ENCODE measurements at places on chromosomes 2 and 18.

GRCh38 chr2:43631618-43632317 is 5.3 kb upstream of the PLEKHH2 start:
- no peak for DNase-seq

- no peak for DNase-seq
Measured at GRCh38 chr18:58315739-58316215, 271.8 kb downstream of the NEDD4L start.

DNA sequence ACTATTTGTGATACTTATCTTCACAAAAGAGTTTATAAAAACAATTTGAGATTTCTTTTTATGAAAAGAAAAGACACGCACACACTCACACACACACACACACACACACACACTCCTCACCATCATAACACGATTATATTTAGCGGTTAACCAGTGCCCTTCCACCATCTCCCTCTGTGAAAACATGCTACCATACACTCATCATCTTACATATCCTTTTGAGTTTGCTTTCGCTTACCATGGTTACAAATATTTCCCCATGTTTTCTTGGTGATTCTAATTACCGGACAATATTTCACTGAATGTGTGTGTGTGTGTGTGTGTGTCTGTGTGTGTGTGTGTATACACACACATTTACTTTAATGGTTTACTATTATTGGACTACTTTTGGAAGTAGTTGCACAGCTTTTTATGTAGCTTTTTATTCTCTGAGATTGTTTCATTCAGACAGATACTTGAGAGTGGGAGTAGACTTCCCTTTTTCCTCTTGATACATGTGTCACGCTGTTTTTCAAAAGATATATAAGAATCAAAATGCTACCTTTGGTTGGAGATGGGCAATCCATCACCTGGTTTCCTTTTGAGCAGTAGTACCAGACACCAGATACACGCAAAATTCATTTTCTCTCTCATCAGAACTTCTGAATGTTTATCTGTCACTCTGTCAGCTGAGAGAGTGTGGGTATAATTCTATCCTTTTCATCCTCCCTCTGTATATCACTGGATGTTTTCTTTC is 138.1 kb downstream of the SETBP1 start:
- no peak for DNase-seq

DNA sequence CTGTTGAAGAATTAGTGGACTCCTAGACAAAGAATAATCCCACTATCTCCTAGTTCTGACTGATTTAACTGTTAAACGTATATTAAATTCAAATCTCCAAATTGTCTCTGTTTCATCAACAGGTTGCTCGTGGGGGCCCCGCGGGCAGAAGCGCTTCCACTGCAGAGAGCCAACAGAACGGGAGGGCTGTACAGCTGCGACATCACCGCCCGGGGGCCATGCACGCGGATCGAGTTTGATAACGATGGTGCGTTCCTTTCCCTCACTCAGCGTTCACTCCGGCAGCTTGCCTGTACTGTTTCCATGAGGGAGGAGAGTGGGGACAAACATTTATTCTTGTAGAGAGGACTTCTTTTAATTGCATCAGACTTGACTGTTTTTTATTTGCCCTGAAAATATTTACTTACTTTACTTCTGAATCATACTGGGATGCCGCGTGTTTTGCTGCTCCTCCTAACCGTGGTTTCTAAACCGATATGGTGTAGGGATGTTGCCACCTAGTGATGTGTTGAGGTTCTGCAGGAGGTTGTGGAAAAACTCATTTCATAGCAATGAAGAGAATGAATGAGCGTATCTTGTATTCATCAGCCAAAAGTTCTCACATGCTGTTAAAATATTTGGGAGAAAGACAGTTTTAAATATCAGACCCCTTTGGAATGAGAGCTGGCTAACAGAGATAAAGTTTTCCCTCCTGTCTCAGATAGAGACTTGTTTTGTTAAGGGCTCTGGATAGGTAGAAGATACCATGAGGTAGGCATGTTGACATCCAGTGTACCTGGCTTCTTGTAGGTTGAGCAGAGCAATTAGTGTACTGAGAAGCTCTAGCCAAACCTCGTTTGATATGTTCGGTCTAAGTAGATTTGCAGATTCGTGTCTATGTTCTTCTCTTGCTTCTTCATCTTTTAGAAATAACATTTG is 38.3 kb downstream of the ITGA6 start:
- peak; percentile 48 for DNase-seq

DNA sequence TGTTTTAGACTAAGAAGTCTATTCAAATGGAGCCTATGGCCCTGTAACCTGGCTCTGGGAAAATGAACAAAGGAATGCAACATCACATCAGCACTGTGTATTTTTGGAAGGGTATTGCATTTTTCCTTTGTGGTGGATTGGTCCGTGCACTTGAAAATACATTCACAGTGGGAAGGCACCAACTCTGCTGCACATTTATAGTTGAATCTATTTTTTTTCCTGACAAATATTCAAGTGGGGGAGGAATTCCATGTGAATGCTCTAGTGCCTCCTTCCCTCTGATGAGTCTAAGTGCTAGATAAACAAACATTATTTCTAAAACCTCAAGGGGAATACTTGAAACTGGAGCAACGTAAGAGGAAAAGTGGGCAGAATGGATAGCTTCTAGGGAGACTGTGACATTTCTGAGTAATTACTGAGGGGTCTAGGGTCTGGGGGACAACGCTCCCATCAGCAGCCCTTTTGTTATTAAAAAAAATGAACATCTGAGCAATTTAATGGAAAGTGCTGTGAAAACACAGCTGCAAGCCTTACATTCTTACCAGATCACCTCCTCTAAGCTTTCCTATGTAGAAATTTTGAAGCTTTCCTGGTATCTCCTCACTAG is 208.2 kb downstream of the SLC8A1 start:
- DNase-seq = no peak

GRCh38 chr2:227551836-227552235 is 46.9 kb upstream of the SCYGR2 start:
- no peak for DNase-seq

- no peak for DNase-seq
Measured at GRCh38 chr18:60163622-60164021, 209.0 kb downstream of the MC4R start.

DNA sequence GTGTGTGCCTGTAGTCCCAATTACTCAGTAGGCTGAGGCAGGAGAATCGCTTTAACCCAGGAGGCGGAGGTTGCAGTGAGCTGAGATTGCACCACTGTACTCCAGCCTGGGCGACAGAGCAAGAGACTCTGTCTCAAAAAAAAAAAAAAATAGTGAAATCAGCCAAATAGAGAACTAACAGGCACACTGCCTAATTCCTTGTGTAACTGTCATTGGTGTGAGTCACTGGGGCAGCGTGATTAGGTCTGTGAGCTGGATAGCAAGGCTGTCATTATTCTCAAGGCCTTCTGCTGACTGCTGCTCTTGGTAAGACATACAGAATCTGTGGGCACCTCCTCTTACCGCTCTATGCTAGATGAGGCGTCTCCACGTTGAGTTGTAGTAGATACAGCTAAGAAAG is 270.3 kb downstream of the NEDD4L start:
- no peak for DNase-seq

- no peak for DNase-seq
Measured at GRCh38 chr2:182666674-182667314, 49.3 kb upstream of the DNAJC10 start.

- DNase-seq = no peak
Measured at GRCh38 chr2:203662951-203663350, 43.5 kb upstream of the CD28 start.

- no peak for DNase-seq
Measured at GRCh38 chr18:57834616-57835015, 31.5 kb upstream of the ATP8B1 start.

All from stimulated activated CD4-positive, alpha-beta T cell treated with anti-CD3 and anti-CD28 coated beads, Interleukin-15, amount 100 ng/mL, for 48 hours (primary cell).